ENCODE measurements at places on chromosomes 7 and 10. TPM values are rescaled to one million over a fixed set of nuclear protein-coding genes. Genes with fewer than 3 reads are reported as not detected.

GRCh38 chr7:1092806-1093501, 5.0 kb downstream of the GPER1 start:
- DNase-seq, result no peak

DNA sequence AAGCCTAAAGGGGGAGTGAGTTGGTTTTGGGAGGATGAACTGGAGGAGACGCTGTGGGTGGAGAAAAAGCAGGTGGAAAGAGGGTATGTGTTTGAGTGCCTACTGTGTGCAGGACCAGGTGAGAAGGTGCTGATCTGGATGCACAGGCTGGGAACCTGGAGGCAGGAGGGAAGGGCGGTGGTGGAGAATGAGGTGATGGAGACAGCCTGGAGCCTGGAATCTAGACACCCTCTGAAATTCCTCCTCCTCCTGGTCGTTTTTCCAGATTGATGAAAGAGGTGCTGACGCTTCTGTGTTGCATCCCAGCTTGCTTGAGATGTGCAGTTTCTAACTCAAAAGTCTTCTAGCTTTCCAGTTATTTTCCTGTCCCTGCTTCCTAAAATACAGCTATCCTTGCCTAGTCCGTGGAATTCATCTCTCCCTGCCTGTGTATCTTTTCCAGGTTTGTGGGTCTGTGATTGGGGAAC, 67.5 kb downstream of the LRMDA start:
- DNase-seq, result no peak

DNA sequence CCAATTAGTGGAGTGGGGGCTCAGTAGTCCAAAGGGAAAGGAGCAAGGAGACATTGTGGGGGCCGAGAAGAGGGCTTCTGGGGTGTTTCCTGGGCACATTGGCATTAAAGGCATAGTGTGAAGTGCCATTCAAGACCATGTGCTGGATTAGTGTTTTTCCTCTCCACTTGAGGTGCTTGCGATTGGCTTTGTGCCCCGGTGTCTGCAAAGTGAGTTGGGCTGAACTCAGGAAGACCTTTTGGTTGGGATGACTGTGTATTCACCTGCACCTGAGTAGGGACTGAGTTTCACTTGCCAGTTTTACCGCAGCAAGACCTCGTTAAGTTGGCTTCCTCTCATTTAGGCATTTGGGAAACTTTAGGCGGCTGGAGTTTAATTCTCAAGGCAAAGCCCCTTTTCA, 73.0 kb downstream of the TCF7L2 start:
- no peak for DNase-seq

DNA sequence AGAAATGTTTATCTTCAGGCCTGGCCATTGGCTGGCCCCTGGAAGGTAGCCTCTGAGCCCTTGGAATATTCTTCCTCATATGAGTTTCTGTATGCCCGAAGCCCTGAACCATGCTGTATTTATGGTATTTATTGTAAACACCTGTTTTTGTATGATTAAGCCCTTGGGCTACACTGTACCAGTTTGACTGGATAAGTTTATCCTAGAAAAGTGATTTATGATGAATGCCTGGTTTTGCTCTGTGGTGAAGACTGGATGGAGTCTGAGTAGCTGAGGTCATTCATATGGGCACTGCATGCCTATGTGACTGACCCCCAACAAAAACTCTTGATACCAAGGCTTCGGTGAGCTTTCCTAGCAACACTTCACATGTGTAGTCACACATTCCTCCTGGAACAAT, 66.7 kb downstream of the CASD1 start:
- no peak for DNase-seq

DNA sequence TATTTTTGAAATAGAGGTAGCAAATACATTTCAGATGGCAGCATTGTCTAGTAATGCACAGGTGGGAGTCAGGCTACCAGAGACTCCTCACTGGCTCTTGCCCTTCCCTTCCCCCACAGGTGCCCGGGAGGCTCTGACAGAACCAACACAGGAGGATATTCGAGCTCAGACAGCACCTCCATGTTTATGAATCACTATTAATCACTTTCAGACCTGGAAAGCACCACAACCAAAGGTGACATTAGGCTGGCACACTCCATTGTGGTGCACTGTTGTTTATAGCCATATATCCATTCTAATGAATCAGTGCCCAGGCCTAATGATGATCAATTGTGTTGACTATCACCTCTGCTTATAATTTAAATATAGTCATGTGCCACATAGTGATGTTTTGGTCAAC, 107.8 kb upstream of the NAMPT start:
- no peak for DNase-seq

Gene SDK1
- 15.1 TPM for total RNA-seq
